Small intestine (tissue), 16 donors: ENCODE measurements at places on chromosomes 5 and 9.

GRCh38 chr9:34987160-34987901 is 2.2 kb upstream of the DNAJB5 start:
- DNase-seq, result peak; percentile 15

GRCh38 chr5:14178091-14178490 is 34.9 kb downstream of the TRIO start:
- DNase-seq, result no peak

DNA sequence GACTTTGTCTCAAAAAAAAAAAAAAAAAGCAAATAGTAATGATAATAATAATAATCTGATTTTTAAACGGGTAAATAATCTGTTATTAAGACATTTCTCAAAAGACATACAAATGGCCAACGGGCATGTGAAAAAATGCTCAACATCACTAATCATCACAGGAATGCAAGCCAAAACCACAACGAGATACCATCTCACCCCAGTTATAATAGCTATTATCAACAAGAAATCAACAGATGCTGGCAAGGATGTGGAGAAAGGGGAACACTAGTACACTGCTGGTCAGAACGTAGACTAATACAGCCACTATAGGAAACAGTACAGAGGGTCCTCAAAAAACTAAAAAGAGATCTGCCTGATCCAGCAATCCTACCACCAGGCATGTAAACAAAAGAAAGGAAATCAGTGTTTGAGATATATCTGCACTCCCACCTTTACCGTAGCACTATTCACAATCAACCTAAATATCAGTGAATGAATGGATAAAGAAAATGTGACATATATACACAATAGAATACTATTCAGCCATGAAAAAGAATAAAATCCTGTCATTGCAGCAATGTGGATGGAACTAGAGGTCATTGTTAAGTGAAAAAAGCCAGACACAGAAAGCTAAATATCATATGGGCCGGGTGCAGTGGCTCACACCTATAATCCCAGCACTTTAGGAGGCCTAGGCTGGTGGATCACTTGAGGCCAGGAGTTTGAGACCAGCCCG is 24.9 kb downstream of the VAV2 start:
- no peak for DNase-seq

GRCh38 chr5:103211576-103212561 is 46.7 kb upstream of the MACIR start:
- DNase-seq, result peak; percentile 20

DNA sequence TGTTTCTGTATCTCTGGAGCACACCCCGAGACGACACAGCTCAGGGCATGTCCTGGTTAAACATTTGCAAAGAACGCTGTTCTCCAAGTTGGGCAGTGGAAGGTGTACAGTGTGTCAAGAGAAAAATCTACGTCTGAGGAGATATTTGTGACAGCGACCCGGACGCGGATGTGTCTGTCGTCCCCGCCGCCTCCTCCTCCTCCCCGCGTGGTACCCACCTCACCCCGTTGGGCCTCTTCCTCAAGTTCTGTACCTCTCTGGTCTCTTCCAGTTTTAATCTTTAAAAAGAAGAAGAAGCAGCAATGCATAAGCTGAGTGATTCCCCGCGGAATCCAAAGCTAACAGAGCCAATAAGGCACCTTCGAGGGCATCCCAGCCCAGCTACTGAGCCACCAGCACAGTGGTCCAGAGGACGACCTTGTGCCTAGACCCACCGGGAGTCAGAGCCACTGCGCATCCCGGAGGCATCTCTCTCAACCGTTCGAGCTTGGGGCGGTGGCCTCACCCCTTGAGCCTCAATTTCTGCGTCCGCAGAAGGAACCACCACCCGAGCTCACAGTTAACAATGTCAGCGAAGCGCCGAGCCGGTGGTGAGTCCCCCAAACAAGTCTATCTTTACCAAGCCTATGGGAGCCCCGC is 467 bp downstream of the C9orf78 start:
- DNase-seq, result peak; percentile 37

- DNase-seq, result no peak
Measured at GRCh38 chr5:91079037-91079436, 304.1 kb downstream of the ARRDC3 start.

GRCh38 chr9:127185181-127185580 is 62.7 kb upstream of the ANGPTL2 start:
- DNase-seq, result no peak

DNA sequence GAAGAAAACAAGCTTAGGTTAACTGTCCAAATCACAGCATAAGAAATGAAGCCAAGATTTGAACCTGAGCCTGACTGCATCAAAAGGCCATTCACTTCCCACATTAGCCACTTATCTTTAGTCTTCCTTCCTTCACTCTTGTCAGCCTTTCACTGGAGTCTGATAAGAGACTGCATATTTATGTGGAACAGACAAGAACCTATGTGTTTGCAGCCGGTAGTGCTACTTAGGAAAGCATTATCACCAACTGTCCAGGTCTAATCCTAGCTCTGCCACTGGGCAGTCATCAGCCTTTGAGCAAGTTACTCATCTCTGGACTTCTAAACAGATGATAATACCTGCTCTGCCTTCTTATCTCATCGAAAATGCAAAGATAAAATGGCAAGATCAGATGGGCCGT is 12.1 kb upstream of the ATP6V0E1 start:
- DNase-seq, result no peak

GRCh38 chr5:58107704-58108103 is 352.2 kb downstream of the PLK2 start:
- no peak for DNase-seq

DNA sequence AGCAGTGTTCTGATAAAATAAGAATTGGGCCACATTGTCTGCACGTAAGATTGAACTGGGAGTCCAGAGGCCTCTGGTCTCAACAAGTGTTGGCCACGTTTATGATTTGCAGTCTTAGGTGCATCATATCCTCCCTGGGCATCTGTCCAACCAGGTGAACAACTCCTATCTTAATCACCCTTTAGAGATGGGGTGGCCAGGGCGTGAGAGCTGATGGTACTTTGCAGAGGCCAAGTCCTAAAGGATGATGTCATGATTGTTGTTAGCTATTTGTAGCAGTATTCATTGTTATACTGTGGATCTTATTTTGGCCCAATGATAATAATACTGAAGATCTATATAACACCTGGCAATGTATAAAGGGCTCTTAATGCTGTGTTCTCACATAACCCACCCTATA is 73.2 kb upstream of the RARS1 start:
- DNase-seq, result no peak

DNA sequence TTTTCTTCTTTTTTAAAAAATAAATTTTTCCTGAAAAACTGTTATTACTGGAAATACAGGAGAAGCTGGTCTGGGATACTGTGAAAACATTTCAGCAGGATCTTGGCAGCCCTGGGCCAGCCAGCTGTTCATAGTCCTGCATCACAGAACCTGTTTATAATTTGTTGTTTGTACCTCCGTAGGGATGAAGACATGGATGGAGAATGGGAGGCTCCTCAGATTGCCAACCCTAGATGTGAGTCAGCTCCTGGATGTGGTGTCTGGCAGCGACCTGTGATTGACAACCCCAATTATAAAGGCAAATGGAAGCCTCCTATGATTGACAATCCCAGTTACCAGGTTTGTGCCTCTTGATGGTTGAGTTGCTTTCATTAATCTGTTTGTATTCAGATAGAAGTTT is 12.4 kb upstream of the MAML1 start:
- DNase-seq, result no peak

GRCh38 chr5:2890011-2890410 is 138.5 kb upstream of the IRX2 start:
- DNase-seq, result no peak
